ENCODE measurements at places on chromosomes 5 and 9.

DNA sequence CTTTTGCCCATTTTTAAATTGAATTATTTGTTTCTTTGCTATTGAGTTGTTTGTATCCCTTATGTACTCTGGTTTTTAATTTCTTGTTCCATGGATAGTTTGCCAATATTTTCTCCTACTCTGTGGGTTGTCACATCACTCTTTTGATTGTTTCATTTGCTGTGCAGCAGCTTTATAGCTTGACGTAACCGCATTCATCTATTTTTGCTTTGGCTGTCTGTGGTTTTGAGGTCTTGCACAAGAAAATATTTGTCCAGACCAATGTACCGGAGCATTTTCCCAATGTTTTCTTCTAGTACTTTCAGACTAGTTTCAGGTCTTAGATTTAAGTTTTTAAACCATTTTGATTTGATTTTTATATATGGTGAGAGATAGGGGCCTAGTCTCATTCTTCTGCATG lies 36.2 kb upstream of the ZNF366 start:
- DNase-seq: peak; percentile 63

DNA sequence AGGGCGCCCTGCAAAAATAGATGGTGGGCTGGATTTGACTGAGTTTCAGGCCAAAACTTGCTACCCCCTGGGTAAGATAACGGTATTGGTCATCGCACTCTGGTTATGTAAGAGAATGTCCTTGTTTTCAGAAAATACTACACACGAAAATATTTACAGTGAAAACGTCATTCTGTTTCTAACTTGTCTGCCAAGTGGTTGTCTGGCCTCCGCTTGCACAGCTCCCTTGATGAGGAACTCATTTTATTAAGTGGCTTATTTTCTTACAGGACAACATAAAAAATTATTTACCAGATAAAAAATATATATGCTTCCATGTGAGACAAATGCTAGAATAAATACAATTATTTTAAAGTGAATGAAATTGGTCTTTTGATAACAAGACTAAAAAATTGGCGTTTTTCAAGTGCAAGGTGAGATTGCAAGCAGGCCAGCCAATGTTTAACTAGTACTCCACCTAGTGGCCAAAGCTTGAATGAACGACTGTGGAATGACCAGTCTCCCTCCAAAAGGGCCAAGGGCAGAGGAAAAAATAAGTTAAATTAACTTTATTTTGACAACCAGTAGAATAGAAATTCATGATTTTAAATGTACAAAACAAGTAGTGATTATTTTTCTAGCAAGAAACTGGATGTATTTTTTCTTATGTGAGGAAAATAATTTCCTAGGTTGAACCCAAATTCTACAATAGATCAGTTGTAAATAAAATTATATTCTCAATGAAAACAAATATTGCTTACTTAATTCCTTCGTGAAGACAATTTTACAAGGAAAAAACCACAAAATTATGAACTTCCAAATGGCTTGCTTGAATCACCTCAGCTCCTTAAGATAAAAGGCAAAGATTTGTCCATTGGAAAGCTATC lies 93.2 kb downstream of the ZFAND5 start:
- DNase-seq: peak; percentile 67

DNA sequence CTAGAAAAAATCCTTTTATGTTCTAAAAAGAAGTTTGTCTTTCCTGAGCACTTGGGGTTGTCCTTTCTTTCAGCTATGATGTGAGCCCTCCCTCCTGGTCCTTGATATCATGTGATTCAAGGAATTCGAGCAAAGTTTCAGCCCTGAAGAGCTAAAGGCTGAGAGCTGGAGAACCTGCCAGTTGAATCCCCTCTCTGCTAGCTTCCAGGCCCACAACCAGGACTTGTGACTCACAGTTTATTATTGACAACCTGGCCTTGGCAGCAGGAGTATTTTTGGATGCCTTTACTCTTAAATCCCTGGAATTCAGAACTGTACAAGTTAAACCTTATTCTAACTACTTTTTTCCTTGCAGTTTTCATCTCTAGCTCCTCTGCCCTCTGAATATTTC lies 182.8 kb downstream of the SPOCK1 start:
- peak; percentile 38 for DNase-seq

- peak; percentile 34 for DNase-seq
Observed at GRCh38 chr9:75979362-75979761, 88.9 kb downstream of the PCSK5 start.

- no peak for DNase-seq
Observed at GRCh38 chr9:138047469-138048040, 170.0 kb downstream of the CACNA1B start.

GRCh38 chr9:137432687-137433348 lies 8.3 kb downstream of the ENTPD8 start:
- no peak for DNase-seq

DNA sequence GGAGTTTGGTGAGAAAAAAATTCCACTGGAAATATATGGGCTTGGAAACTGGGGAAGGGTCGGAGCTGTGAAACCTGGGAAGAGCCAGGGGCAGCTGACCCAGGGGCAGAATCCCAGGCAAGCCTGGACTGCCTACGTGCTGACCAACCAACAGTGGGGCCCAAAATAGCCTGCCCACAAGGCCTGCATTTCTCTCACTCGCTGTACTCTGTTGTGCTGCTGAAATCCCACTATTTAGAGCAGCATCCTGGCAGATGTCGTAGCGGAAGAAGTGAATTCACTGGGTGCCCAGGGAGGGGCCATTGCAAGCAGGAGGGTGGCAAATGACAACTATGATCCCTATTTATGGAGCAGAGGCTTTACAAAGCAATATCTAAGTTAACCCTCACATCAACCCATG lies 9.5 kb downstream of the GDNF start:
- no peak for DNase-seq

Data from GM23248 (cell line).